ENCODE measurements at places on chromosomes 5 and 9.

- no peak for DNase-seq
These were observed 94.6 kb upstream of the KLF4 start for GRCh38 chr9:107584186-107584585.

GRCh38 chr9:77808751-77809081 lies 160.6 kb upstream of the GNA14 start:
- no peak for DNase-seq

- no peak for DNase-seq
These were observed 12.5 kb upstream of the SYNPO start for GRCh38 chr5:150627731-150628545.

- DNase-seq = no peak
These were observed 8.3 kb upstream of the XPA start for GRCh38 chr9:97705354-97705950.

GRCh38 chr5:27523629-27524028 lies 485.2 kb upstream of the CDH9 start:
- DNase-seq = no peak

DNA sequence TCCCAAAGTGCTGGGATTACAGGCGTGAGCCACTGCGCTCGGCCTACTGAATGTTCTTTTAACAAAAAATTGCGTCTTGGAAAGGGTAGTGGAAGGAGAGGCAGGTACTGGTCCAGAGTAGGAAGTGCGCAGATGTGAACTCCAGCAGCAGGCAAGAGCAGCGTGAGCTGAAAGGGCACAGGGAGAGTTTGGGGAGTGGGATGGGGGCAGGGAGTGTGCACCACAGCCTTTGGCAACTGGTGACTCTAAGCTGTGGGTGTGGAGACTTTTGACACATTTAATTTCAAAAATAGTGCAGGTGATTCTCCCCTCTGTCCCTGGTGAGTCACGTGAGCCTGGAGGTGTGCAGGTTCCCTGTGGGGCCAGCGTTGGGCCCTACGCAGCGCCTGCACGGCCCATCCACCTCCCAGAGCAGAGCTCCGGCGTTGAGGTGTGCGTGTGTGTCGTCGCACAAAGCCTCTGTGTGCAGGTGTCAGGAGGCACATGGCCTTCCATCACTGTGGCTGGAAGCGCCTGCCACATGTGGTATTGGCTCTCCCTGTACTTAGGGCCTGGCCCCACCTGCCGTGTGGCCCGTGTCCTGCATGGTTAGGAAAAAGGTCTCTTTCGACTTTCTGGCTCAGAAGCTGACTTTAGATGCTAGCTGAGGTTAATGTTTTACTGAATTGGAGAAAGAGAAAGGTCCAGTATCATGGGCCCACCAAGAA lies 11.5 kb downstream of the SQSTM1 start:
- no peak for DNase-seq

DNA sequence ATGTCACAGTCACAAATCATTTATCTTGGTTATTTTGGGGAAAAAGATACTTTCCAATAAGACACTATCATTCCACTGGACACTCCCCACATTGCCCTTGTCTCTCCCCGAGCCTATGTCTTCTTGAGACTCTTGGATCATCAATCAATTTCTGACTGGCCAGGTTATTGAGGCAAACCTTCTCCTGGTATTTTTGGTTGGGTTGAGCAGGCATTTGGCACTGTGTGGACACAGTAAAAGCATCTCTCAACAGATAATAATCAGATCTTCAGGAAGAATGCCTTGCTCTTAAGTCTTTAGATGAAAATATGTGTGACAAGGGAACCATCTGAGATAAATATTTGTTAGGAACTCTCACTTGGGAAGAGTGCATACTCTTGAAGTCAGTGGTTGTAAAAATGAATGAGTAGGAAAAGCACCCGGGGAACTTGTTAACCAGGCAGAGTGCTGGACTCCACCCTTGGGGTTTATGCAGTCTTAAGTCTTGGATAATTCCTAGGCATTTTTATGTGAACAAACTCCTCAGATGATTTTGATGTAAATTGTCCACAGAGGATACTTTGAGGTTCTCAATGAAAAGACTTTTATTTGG lies 223.8 kb upstream of the CLINT1 start:
- no peak for DNase-seq

DNA sequence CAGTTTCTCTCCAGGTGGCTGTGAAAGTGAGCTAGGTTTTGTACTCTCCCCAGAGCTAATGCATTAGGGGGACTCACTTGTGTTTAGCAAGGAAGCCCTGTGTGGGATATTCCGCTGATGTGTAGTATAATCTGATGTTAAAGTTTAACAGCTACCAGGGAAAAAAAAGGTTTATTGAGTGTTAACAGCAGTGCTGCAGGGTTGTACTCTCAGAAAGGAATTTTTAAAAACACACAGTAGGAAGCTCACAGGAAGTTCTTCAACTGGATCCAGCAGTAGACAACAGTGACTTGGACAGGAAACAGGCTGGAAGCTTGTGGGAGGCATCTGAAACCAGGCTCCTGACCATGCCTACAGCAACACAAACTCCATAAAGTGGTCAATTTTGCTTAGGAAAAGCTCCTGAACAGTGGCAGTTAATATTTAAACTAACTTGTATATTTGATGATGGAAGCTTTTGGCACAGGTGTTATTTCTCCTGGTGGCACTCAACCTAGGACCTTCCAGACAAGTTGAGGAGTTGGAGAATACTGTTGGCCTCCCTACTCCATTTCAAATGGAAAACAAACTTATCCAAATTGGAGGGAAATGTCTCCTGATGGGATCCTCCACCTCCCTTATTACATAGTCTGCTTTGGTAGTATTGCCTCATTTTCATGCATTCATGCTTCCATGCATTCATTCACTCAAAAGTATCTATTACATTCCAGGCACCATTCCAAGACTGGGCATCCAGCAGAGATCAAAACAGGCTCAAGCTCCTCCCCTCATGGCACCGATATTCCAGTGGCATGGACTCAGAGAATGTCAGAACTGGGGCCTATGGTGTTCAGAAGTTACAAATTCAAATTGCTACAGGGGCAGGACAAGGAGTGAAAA lies 54.7 kb downstream of the FOXD1 start:
- DNase-seq = no peak

- DNase-seq = no peak
These were observed 29.9 kb downstream of the ACSL6 start for GRCh38 chr5:131981516-131981915.

GRCh38 chr9:22210262-22210661 lies 201.2 kb upstream of the CDKN2B start:
- DNase-seq = no peak

DNA sequence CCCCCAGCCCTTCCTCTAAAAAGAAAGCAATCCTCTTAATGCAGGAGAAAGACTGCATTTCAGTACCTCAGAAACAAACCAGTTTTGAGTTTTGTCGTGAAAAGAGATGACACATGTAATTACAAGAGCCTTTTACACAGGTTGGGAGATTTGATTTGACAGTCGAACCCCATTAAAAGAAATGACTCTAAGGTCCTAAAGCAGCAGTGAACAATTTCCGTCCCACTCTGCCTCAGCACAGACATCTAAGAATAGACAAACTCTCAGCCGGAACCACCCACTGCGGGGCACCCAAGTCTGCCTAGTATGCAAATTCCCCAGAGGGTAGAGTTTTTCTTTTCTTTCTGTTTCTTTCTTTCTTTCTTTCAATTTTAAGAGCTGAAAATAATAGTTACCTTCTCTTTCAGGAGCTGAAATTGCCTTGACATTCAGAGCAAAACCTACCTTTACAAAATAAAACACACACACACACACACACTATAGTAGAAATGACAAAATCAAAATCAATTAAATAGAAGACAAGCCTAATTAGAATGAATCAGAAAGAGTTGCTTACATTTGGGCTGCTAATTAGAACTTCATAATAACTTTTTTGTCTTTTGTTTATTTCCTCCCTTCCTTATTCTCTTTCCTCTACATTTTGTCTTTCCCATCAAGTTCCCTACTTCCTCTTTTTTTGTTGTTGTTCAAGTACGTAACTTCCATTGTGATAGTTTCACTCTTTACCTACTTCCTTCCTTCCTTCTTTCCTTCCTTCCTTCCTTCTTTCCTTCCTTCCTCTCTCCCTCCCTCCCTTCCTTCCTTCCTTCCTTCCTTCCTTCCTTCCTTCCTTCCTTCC lies 65.1 kb downstream of the BASP1 start:
- peak; percentile 6 for DNase-seq

DNA sequence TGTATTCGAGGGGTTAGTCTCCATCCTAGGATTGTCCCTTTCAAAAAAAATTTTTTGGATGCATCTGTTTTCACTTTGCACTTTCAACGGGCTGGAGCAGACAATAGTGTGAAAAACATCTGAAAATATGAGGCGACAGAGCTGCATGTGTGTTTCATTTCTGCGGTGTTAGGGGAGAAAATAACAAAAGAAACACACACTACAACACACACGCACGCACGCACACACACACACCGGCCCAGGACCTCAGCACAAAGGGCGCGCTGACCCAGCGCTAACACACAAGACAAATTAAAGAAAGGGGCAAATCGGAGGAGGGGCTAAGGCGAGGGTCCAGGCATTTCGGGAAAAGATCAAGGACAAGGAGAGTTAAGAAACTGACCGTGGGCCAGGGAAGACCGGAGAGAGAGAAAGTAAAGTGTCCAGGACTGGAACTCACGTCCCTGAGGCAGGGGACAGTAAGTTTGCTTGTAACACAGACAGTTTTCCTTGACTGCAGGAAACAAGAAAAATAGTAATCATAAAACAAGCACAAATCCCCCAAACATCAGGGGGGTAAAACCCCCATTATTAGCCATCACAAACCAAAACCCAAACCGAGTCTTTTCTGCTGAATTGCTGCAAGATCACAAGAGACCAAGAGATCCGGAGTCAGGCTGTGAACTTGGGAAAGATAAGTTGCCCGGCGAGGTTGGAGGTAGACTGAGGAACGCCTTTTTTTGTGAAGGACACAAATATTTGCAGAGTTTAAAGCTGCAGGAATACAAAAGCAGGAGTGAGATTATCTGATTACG lies 302.1 kb downstream of the PARP8 start:
- DNase-seq = no peak

Measured in occipital lobe (tissue), 3 donors.